ENCODE measurements at places on chromosomes 2 and 18.

- DNase-seq = no peak
Measured at GRCh38 chr2:32064021-32064601, 755 bp downstream of the SPAST start.

- DNase-seq = no peak
Measured at GRCh38 chr2:165277295-165277694, 38.1 kb downstream of the SCN2A start.

DNA sequence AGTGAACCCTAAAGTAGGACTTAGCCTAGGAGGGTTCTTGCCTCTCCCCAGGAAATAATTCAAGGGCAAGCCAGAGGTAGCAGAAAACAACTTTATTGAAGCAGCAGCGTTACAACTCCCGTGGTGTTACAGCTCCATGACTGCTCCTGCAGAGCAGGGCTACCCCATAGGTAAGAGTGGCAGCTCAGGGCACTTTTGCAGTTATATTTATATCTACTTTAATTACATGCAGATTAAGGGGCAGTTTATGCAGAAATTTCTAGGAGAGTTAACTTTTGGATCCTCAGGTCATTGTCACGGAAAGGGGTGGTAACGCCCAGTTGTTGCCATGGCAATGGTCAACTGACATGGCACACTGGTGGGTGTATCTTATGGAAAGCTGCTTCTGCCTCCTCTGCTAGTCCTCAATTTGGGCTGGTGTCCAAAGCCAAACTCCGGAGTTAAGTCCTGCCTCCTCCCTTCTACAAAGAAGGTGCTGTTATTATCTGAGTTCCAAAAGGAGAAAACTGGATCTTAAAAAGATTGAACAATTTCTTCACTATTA, 1413.0 kb downstream of the DSC3 start:
- DNase-seq = no peak

- DNase-seq = peak; percentile 20
Measured at GRCh38 chr2:14285812-14286211, 346.7 kb upstream of the LRATD1 start.

GRCh38 chr2:234998404-234999211, 46.8 kb downstream of the SH3BP4 start:
- no peak for DNase-seq

DNA sequence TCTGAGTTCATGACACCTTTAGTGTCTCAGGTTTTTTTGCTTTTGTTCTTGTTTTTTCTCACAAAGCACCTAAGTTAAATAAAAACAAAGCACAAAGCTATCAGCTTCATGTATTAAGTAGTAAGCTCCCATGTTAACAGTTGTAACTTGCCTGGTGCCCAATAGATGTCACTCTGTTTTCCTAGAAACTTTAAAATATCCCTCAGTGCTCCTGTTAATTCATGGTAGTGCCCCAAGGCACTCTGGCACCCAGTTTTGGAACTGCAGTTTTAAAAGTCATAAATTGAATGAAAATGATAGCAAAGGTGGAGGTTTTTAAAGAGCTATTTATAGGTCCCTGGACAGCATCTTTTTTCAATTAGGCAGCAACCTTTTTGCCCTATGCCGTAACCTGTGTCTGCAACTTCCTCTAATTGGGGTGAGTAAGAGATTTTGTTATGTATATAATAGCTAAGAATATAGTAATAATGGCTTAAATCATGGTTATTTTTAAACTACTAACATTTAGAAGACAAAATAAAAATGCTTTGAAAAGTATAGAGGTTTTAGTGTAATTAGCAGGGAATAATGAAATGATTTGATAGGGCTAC, 555.0 kb upstream of the TMEFF2 start:
- no peak for DNase-seq

DNA sequence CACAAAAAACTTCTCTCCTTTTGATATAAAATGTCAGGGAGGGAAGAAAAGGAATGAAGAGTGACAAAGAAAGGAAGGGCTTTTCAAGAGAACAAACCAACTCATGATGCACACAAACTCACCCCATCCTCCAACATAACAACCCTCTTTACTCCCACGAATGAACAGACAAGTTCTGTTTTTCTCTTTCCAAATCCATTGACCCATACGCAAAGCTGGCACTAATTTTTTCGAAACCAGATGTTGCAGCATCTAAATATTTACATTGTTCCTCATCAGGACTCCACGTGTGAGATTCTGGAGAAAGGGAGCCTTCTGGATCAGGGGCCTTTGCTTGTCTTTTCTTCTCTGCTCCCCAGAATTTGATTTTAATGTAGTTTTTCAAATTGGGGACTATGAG, 143.3 kb upstream of the BCL2L11 start:
- DNase-seq = no peak

DNA sequence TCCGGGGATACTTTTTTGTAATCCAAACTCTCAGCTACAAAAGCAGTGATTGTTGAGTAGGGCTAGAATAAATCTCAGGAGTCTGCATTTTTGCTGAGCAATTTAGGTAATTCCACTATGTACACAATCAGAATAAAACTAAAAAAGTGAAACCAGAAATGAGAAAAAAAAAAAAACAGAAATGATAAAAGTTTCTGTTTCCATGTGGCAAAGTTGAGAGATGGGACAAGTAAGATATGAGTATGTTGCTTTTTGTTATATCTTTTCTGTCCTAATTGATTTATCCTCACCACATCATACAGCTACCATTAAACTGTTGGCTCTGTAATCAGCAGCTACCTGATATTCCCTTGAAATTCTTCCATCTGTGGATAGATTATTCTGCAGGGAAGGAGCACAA, 92.7 kb downstream of the VWC2L start:
- no peak for DNase-seq

DNA sequence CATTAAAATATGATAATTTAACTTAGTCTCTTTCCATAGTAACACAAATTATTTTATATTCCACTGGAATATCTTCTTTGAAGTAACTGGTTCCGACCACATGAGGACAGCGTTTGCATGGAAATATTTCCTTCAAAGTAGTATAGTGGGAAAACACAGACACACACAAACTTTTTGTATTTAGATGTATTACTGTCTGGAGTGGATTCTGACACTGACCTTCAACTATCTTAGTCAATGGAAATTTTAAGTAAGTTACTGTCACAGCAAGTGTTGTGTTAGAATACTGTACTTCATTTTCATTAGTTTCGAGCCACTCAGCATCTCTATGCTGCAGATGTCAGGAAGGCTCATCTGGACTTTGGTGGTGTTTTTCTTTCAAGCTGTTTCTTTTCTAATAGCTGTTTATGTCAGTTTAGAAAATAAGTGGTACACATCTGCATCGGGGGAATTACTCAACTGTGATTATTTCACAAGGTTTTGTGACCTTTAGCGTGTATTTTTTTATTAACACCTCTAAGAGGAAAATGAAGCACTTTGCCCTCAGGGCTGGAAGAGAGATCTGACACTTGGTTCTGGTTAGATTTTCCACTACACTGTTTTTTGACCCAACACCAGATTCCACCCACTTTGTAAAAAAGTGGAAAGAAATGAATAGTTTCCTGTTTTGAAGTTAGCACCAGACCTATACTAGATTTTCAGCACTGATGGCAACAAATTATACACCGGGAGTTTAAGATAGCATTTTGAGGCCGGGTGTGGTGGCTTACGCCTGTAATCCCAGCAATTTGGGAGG, 18.9 kb upstream of the THOC1 start:
- DNase-seq = peak; percentile 20

- DNase-seq = no peak
Measured at GRCh38 chr2:230944123-230944653, 19.1 kb upstream of the GPR55 start.

- peak; percentile 6 for DNase-seq
Measured at GRCh38 chr2:14543284-14543683, 89.2 kb upstream of the LRATD1 start.

GRCh38 chr2:68850524-68850923, 20.7 kb downstream of the BMP10 start:
- no peak for DNase-seq

DNA sequence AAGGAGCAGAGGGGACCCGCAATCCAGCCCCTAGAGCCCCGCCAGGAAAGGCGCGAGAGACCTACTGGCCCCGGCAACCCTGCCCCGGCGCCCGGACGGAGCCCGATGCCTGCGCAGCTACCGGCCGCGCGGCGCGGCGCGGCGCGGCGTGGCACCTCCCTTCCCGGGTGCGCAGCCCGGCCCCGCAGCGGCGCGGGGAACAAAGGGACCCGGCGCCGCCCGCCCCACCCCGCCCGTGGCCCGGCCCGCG, 307 bp downstream of the CDH2 start:
- DNase-seq = no peak

DNA sequence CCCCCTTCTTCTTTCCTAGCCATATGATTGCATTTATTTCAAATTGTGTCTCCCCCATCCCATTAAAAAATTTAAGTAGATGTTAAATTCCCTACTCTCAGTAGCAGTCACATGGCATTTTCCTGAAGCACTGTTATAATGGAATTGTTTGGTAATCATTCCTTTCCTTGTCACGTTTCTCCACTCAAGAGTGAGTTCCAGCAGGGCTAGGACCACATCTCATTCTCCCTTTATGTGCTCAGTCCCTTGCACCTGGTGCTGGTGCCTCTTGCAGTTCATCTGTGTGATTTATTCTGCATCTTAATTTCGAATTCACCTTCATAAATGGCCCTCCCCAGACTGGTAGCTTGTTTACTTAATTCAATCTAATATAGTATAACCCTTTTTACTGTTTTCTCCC, 70.3 kb upstream of the NOSTRIN start:
- DNase-seq = peak; percentile 64

DNA sequence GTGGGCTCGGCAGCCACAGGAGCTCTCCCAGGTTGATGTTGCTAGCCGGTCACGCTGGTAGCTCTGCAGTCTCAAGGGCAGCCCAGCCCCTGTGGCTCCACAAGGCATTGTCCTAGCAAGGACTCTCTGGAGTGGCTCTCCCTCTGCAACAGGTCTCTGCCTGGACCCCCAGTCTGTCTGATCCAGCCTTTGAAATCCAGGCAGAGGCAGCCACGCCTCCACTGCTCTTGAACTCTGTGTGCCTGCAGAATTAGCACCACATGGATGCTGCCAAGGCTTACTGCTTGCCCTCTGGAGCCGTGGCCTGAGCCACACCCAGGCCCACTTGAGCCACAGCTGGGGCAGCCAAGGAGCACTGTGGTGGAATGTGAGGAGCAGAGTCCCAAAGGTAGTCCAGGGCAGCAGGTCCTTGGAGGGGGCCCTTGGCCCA, 43.0 kb upstream of the FAHD2A start:
- DNase-seq = no peak

DNA sequence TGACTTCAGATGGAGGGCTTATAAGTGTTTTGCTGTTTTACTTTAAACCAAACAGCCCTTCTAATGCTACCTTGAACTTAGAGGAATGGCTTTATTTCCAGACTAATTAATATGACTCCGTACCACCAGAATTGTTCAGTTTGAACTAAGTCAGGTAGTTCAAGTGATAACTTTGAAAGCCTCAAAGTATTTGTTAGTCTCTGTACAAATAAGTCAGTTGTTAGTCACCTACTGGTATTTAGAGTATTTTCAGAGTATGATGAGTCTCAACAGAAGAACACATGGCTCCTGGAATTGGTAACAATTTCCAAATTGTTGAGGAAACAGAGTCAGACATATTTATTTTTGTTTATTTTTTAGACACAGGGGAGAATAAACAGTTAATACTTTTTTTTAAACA, 381.8 kb upstream of the NRXN1 start:
- DNase-seq = no peak

GRCh38 chr2:47520302-47520630, 117.3 kb downstream of the MSH2 start:
- no peak for DNase-seq

DNA sequence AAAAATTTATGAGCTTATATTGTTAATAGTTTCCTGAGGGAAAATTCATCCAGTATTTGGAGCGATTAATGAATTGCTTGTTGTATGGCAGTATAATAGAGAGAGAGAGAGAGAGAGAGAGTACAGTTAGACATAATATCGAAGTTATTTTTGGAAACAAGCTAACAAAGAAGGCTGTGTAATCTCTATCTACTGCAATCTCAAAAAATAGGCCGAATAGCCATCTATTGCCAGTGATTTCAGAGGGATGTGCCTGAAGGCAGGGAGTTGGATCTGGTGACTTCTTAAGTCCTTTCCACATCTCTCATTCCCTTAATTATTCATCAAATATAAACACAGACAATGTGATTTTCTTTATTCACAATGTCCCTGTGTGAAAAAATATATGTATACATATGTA, 433.1 kb upstream of the RAB12 start:
- no peak for DNase-seq

DNA sequence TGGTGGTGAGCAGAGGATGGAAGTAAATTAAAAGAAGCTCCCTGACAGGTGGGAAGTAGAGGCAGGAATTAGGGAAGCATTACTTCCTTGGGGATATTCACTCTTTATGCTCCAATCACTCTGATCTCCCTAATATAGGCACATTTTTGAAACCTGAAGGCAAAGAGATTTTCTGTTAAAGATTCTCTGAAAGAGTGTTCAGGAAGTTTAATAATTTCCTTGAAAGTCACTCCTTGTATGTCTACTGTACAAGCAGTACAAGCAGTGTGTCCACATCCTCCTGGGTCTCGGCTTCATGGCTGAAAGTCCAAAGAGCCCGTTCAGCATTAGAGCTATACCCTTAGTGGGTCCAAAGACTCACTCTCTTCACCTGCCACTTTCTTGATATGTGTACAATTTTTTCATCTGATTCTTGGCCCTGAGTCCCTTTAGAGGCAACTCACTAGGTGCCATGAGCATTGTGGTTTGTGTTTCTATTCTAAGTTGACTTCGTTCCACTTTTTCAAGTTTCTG, 60.2 kb downstream of the AAK1 start:
- DNase-seq = no peak

DNA sequence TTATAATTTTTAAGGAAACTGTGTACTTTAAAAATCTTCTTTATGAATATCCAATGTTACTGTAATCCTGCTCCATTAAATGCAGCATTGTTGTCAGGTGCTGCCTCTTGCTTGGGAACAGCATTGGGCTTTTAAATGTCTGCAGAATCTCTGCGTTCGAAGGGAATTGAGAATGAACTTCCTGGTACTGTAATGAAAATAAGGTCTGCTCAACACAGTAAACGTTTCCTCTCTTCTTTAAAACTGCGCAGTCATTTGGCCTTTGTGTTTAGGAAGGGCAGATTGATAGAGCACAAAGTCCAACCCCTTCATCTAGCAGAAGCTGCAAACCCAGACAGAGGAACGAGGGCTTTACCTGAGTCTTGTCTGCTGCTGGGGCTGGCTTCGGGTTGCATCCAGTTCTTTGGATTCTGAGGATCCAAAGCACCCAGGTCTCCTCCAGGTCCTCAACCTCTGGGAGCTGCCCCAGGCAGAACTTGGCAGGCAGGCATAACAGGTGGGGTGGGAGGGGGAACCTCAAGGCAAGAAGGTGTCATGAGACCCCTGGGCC, 104.5 kb downstream of the UGGT1 start:
- no peak for DNase-seq

- no peak for DNase-seq
Measured at GRCh38 chr2:184444217-184444616, 154.1 kb upstream of the ZNF804A start.

- no peak for DNase-seq
Measured at GRCh38 chr2:82139979-82140611, 1835.5 kb upstream of the LRRTM1 start.

Measured in NCI-H774 (cell line).